ENCODE measurements at places on chromosomes 16 and 17.

DNA sequence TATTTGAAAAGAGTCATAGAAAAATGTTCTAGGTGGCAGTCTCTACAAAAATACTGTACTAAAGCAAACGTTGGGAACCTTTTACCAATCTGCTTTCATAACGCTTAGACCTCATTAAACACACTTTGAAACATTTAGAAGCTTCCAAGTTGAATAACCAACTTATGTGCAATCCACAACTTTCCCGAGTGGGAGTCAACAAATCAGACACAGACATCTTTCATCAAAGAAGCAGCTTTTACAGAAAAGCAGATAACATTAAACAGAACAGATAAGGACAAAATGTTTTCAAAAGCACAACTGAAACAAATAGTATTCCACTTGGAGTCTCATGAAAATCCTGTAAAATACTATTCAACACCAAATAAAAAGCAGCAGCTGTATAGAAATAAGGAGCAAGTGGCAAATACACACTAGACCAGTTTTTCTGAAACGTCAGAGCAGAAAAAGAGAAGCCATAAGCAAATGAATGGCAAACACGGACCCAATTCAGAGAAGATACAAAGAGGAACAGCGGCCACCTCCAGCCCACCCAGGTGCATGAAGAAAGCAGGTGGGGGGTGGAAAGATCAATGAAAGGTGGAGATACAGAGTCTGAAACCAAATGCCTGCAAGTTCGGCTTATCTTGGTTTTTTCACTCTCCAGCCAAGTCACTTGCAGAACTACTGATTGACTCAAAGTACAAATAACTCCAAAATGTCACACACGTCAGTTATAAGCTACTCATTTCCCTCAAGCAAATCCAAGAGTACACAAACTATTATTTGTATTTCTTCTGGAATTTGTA is 18.4 kb upstream of the FBF1 start:
- no peak for DNase-seq

GRCh38 chr17:82204831-82205719 is 7.6 kb downstream of the CCDC57 start:
- DNase-seq, result no peak

DNA sequence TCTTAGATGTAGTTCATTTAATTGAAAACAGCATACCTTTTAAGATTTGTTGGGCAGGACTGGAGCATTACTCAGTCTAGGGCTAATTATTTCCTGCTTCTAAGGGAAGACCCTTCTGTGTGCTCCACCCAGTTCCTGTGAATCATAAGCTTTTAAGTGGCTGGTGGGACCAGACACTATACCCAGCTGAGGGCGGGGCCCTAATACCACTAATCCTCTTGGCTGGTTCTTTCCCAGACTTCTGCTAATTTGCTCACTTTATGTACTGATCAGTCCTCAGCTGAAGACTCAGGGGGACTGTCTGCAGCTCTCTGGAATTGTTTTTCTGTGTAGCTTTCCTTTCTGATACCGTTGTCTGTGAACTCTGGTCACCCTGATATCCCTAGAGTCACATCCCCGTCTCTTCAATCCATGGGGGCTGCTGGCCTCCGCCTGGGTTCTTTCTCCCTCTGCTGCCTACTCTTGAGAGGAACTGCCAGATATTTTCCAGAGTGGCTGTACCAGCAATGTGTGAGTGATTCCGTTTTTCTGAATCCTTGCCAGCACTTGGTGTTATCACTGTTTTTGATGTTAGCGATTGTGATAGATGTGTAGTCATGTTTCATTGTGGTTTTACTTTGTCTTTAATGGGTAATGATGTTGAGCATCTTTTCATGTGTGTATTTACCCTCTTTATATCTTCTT is 35.1 kb downstream of the MFSD11 start:
- DNase-seq, result no peak

DNA sequence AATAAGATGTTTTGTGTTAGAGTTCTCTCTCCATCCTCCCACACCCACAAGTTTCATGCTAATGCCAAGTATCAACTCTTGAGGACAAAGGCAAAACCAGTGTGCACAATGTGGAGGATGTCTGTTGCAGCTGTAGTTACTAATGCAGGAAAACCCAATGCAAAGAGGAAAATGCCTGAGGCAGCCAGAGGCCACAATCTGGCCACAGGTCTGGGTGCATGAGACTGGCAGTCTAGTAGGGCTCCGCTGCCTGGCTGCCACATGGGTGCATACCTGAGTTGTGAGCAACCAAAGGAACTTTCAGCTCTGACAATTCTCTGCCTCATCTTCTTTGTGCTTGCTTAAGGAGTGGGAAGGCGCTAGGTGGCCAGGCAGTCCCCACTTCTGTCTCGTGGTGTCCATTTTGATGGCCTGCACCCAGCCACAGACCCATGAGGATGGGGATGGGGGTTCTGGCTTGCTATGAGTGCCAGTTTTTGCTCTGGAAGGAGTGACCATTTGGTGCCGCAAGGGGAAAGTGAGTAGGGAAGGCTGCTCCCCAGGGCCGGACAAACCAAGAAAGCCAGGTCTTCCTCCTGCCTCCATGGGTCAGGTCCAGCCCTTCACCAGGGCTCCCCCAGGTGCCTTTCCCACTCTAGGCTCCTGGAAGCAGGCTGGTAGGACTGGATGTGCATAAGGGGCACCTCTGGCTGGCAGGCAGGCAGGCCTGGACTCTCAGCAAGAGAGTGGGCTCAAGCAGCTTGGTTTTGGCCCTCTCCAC is 4.2 kb upstream of the GFOD2 start:
- DNase-seq, result no peak

DNA sequence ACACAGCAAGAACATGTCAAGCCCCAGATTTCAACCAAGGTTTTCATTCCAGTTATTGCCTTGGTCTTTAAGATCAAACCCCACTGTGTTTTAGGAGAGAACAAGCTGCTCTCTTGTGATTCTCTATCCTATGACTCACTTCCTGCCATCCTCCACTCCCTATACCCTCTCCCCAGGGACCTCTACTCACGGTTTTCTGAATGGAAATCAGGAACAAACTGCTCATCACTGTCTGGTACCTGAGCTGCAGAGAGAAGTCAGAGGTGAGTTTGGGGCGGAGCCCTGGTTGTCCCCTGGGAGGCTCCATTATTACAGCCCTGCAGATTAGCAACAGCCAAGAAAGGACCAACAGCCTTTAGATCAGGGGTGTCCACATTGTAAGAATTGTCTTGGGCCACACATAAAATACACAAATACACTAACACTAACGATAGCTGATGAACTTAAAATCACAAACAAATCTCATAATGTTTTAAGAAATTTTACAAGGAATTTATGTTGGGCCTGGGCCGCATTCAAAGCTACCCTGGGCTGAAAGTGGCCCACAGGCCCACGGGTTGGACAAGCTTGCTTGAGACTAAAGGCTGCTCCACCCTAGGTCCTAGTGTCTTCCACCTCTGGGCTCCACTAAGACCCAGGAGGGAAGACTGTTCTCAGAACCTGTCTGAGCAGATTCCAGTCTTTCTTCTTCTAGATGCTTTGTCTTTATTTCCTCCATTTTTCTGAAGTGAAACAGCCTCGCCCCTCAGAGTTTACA is 9.7 kb downstream of the ETV4 start:
- DNase-seq, result no peak

DNA sequence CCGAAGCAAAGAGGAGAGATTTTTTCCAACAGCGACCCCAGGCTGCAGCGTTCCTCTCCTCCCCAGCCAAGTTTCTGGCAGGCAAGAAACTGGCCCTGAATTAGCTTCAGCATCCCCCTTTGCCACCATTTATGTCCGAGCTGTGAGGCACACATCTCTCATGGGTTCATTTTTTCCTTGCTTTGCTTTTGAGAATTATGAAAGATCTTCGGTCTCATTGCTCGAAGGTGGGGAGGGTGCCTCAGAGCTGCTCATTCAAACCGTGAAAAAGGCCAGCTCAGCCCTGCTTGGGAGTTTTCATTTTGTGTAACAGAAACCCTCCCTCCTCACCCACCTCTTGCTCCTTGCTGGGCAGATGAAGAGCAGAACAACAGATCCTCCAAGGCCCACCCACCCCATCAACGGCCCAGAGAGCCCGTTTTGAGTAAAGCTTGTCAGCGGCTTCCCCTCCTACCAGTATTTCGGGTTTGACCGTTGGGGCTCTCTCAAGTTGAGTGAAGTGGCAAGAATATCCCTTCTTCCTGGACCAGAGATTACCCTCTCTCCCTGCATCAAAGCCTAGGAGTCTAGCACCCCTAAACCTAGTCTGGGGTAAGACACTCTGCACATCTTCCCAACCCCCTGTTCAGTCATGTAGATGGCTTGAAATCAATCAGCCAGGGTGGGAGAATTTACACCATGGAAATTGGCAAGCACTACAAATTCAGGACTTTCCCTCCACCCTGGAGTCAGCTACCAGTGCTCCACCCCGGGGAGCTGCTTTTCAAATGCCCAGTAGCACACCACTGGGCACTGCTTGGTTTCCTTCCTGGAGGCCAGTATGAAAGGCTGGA is 1.8 kb downstream of the CCR7 start:
- no peak for DNase-seq

- DNase-seq, result no peak
Measured at GRCh38 chr16:60060731-60061130, 1326.6 kb upstream of the GOT2 start.

Data from NCI-H1930 (cell line).